ENCODE measurements at places on chromosomes 7 and 10. TPM values are rescaled to one million over a fixed set of nuclear protein-coding genes. Genes with fewer than 3 reads are reported as not detected.

Gene AKR1E2
- 3.1 TPM for total RNA-seq

Gene PPP1R17
- total RNA-seq: not detected

Gene TRIM50
- total RNA-seq: not detected

Gene C10orf62
- not detected for total RNA-seq

Gene MINDY4
- 1.9 TPM for total RNA-seq

Gene MYOZ1
- not detected for total RNA-seq

Gene PRRT4
- not detected for total RNA-seq

Gene AOAH
- 6.0 TPM for total RNA-seq

Gene TAS2R5
- total RNA-seq: 2.7 TPM

Gene GPR15LG
- total RNA-seq: not detected

Gene CYP3A5
- total RNA-seq: 0.41 TPM

Gene TRIM74
- 1.0 TPM for total RNA-seq

Gene RNF133
- total RNA-seq: not detected

Gene GHRHR
- total RNA-seq: not detected

Gene CEP55
- total RNA-seq: 61.3 TPM

Gene ZPBP
- total RNA-seq: not detected

Gene GNG11
- total RNA-seq: not detected

Gene SLC26A5
- total RNA-seq: not detected

Gene PDIA4
- 56.7 TPM for total RNA-seq

Gene GNAI1
- total RNA-seq: 3.6 TPM

Gene HKDC1
- total RNA-seq: 0.46 TPM

Gene AASS
- 1.7 TPM for total RNA-seq

Gene GIMAP4
- total RNA-seq: 202 TPM
